D341Med (cell line): ENCODE measurements at places on chromosomes 5 and 9.

DNA sequence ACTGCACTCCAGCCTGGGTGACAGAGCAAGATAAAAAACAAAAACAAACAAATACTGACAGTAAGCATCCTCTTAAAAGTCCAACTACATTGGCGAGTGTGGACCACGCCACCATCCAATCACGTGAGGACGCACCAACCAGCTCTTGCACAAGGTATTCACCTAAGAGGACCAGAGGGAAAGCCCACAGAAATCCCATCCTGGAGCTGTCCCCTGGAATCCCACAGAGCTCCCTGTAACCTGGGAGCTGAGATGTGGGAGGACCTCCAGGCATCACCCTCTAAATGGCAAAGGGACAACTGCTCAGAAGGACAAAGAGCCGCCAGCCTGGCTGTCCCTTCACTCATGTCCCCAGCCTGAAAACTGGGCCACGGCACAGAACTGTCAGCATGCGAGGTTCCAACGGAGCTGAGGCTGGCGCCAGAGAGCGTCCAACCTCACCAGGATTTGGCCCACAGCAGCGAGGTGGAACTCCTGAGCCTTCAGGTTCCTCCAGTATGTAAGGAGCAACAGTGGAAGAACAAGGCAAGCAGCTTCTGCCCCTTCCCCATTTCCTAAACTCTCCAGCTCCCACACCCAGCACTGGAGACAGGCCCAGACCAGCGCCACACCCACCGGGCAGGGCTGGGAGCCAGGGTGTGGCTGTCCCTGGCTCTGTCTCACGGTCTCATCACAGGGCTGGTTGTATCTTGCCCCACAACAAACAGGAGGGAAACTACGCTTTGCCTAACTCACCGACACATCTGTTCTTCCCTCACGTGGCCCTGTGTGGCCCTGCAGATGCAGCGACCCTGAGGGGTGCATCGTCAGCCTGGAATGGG, 15.2 kb downstream of the IPPK start:
- DNase-seq: no peak

DNA sequence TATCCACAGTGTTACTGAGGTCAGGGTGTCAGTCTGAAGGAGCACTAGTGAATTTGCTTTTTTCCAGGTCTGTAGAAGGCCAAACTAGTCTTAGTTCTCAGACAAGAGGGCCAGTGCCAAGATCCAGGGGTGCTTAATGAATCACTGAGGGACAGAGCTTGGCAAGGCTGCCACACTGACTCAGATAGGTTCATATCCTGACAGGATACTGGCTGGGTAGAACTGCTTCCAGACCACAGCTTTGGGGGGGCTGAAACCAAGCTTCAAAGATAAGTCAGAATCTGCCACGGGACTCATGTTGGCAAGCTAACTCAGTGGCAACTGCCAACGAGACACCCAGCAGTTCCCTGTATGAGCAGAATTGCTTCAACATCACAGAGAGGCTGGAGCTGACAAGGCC, 1125.4 kb downstream of the EFNA5 start:
- DNase-seq: no peak

GRCh38 chr5:10220248-10220647, 29.4 kb downstream of the ATPSCKMT start:
- no peak for DNase-seq

DNA sequence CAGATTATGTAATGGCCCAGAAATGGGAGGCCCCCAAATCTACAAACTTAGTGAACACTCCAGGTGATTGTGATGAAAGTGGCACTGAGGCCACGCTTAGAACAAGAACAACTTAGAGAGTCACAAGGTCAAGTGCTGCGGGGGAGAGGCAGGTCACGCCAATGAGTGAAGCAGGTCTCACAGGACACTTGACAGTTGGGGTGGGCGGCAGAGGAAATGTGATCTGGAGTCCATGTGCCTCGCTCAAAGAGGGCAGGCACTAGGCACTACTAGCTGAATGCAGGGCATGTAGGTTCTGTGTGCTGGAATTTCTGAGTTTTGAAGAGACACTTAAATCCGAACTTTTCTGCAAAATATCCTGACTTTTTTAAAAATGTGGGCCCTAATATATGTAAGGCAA, 193.2 kb upstream of the RORB start:
- no peak for DNase-seq
